ENCODE measurements at places on chromosomes 3 and 15. TPM values are rescaled to one million over a fixed set of nuclear protein-coding genes. Genes with fewer than 3 reads are reported as not detected.

DNA sequence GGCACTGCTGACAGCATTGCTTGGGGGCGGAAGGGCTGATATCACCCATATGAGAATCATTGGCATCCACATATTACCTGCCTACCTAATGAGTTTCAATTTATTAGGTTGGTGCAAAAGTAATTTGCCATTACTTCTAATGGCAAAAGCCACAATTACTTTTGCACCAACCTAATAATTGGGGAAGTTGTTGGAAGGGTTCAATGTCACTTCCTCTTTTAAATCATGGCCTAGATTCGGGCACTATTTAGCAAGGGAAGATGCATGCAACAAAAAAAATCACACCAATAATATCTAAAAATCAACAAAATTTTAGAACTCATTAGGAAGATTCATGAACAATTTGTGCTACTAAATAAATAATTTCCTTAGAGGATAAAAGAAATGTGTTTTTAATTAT is 56.0 kb upstream of the AGTR1 start:
- H3K27ac ChIP-seq, result no peak overlapping the region
- no peaks in the 10 kb centered on the region for H3K36me3 ChIP-seq

- H3K27me3 ChIP-seq, result no peaks in the 10 kb centered on the region
- peak overlapping the region; percentile 89 for H3K27ac ChIP-seq
- no peak for DNase-seq
- no peaks in the 10 kb centered on the region for H3K36me3 ChIP-seq
Measured at GRCh38 chr15:99509686-99510461, 55.9 kb upstream of the MEF2A start.

Gene ADAMTS7
- 60.2 TPM for total RNA-seq

DNA sequence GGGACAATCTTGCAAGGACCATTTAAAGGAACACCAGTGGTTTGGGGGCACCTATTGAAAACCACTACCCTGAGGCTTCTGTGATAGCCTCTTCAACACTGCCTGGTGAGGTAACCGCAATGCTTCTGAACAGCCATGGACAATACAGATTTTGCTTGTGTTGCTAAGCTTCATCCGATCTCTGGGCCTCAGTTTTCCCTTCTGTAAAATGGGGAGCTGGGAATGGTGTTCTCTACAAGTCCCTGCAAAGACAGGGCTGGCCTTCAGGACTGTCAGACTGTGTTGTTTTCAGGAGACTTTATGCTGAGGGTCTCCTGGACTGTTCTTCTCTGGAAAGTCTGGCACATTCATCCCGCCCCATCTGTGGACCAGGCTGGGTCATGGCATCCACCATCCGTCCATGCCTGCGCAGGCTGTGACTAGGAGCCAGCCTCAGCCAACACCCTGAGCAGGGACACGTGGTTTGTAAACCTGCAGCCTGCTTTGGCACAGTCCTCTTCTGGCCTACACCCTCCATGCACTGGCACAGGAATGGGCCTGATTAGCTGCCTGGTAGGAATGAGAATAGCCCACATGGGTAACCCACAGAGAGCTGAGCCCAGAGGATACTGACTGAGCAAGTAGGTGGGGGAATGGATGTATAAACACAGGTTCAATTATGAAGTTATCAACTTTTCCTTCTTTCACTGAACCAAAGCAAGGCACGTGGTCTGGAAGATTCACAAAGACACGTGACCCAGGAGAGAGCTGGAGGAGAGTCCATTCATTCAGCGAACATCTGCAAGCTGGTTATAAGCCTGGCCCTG is 55.3 kb downstream of the ROPN1B start:
- H3K4me3 ChIP-seq, result no peak overlapping the region
- no peak for DNase-seq
- no peaks in the 10 kb centered on the region for H3K4me1 ChIP-seq
- H3K27ac ChIP-seq, result no peak overlapping the region

Gene TM4SF18
- 1.9 TPM for total RNA-seq

DNA sequence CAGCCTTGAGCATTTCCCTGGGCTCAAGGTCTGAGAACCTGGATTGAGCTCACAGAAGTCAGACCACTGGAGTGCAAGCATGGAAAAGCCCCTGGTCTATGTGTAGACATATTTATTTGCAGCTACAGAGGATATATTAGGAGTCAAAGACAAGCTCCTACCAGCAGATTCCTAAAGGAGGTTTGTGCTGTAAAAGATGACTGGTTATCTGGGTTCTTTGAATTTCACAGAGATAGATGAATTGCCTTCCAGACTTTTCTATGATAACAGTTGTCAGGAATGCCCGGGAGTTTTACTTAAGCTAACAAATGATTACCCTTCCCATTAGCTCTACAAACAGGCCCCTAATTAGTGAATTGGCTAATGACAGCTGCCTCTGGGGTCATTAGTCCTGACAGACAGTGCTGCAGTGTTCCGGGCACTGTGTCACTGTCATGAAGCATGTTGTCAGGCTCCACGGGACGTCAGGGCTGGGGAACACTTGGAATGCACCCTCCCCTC is 48.8 kb upstream of the PLXNA1 start:
- no peaks in the 10 kb centered on the region for H3K27me3 ChIP-seq
- no peak for DNase-seq
- H3K4me1 ChIP-seq, result peaks cover 1% of the 10 kb centered on the region
- no peaks in the 10 kb centered on the region for H3K36me3 ChIP-seq
- no peak overlapping the region for H3K27ac ChIP-seq
- no peak overlapping the region for H3K4me3 ChIP-seq

Gene PLA2G4B
- 1.9 TPM for total RNA-seq

Gene GCSAM
- not detected for total RNA-seq

All from thoracic aorta (tissue), 2 donors.